ENCODE measurements at places on chromosomes 3 and 15.

DNA sequence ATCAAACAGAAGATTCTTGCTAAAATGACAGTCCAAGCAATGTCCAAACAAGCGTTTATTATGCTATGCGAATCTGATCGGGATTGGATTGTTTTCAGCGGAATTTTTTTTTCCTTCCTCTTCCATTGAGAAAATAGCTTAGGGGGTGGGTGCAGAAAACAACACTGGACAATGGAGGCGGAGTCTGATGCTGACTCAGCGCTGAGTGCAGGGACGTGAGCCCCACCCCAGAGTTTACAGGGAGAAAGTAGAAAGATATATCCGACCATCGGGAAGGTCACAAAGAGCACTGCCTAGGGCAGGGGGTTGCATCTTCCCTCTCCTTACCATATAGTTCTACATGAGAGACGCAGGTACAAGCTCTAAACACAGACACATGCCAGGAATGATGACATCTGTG, 117.0 kb downstream of the FOXP1 start:
- DNase-seq = no peak

DNA sequence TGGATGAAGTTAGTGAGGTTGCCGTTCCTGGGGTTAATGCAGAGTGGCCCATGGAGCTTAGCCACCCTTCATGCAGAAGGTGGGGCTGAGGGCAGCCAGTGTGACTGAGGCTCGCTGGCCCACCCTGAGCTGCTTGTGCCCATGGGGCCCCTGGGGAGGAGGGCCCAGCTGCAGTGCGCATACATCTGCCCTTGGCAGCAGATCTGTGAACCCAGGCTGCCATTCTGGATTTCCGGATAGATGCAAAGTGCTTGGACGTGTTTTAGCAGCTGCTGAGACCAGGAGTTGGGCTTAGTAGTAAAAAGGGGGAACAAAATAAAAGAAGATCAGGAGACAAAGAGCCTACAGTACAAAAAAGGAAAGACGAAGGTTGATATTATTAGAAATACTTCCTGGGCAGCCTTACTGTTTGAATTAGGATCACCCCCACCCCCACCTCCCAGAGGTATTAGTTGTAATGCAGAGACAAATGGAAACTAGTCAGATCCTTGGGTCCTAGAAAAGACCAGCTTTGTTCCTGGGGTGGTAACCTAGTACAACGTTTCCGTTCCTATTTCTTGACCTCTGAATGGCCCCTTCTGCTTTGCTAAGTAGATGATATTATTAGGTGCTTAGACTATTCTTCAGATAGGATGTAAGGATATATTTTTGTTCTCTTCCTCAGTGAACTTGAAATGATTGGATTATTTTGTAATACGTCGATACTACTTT, 70.2 kb downstream of the IGF1R start:
- no peak for DNase-seq

GRCh38 chr15:50138391-50138790, 19.4 kb upstream of the ATP8B4 start:
- no peak for DNase-seq

DNA sequence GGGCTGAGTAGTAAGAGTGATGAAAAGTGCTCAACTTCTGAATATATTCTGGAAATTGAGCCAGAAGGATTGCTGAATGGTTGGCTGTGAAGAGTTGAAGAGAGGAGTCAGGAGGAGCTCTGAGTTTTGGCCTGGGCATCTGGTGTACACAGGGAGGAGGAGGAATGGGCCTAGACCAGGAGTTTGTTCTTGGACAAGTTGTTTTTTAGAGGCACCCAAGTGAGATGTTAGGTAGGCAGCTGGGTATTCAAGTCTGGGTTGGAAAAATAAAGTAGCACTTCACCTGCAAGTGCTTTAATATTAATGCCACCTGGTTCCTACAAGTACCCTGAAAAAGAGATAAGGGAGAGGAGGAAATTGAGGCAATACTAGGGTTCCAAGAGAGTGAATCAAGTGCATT, 14.7 kb downstream of the BSN start:
- no peak for DNase-seq

DNA sequence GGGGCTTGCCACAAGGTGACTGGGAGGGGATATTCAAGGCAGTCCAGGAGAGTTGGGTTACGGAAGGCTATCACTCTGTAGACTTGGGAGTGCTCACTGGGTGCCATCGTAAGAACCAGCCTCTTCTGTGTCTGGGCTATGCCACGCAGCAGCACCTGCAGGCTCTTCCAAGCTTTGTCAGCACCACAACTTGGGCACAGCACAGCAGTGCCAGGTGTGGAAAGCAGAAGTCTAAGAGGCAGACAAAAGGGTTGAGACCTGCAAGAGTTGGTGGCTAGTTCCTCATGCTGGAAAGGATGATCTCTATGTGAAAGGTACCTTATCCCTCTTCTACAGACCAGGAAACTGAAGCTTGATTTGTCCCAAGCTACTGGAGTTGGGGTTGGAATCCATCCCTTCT, 15.8 kb downstream of the CX3CR1 start:
- no peak for DNase-seq

GRCh38 chr3:193168931-193169330, 72.1 kb upstream of the PLAAT1 start:
- no peak for DNase-seq

DNA sequence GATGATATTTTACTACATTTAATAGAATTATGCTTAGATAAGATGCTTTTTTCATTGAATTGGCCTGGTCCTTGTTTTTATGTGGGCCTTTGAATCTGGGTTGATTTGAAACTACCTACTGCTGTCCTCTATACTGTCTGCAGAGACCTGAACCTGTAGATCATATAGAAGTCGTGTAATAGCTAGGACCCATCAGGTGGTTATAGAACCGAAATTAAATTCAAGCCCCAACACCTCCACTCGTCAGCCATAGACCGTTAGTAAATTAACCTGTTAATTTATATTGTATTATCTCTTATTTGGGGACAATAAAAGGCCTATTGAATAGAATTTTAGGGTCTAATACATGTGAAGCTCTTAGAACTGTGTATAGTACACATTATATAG, 108.4 kb downstream of the MBNL1 start:
- DNase-seq = no peak

DNA sequence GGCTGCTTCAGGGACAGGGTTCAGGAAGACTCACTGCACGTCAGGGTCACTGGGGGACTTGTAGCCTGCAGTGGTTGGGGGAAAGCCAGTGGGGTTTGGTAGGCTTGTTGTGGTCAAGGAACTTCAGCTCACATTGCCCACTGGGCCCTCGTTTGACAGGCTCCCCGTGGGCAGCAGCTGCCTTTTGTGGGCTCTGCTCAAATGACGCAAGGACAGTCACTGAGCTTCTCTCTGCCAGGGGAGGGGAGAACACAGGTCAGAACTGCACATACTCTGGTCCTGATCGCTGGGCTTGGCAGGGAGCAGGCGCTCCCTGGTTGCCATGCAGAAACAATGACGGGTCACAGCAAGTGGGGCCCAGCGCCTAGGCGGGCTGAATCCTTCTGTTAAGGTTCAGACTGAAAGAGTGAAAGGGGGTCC, 45.5 kb downstream of the FAM174B start:
- DNase-seq = no peak

- no peak for DNase-seq
These were observed 37.8 kb downstream of the CEMIP start for GRCh38 chr15:80816936-80817335.

GRCh38 chr15:64731012-64731804, 44.2 kb downstream of the RBPMS2 start:
- peak; percentile 89 for DNase-seq

DNA sequence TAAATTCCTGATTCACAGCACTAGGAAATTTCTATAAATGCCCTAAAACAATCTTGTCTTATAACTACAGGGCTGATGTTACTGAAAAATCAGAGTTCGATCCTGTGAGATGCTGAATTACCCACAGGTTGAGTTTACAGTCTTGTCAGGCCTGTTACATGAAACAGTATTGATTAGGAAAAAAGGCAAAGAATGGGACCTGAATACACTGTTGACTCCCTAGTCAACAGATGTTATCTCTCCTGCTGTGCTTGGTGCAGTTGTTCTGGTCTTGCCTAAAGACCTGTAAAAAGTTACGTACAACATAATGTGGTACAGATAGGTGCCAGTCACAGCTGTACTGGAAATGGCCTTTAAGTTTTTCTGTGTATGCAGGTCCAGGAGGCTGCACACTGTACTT, 91.4 kb upstream of the ASB14 start:
- no peak for DNase-seq

DNA sequence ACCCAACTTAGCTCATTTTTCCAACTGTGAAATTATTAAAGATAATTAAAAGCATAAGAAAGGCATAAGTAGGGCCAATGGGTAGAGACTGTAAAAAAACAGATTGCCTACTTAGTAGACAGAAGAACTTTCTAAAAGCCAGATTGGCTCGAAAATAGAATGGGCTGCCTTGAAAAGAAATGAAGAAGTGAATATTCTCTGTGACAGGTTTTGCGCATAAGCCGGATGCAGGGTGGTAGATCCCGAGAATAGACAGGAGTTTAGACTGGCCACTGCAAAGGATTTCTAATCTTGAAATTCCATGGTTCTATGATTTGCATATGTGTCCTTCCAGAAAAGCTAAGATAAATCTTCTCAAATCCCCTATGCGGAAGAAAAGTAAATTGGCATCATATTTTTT, 173.3 kb upstream of the ICE2 start:
- DNase-seq = no peak

DNA sequence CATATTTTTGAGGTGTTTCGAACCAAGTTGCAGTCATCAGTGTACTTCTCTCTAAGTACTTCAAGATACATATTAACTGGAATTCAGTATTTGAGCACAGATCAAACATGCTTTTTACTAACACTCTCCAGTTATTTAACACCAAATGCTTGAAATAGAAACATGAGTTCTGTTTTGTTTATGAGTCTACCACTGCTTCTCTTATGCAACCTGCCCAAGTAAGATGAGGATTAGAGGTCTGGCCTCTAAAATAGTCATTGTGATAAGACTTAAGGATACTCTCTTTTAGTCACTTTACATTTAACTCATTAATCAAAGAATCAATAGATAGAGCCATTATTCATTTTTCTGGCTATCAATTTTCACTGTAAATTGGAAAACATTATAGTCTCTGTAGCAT, 156.2 kb upstream of the THRB start:
- no peak for DNase-seq

All from activated CD8-positive, alpha-beta memory T cell treated with anti-CD3 and anti-CD28 coated beads for 48 hours (primary cell).